ENCODE measurements at places on chromosomes 2 and 18.
A peak's percentile ranks its signal among the peaks of the same experiment; 100 is the strongest.

- H3K4me3 ChIP-seq, result peak overlapping the region; percentile 36
- H3K27ac ChIP-seq, result peak overlapping the region; percentile 96
- peaks cover 68% of the 10 kb centered on the region for H3K36me3 ChIP-seq
- no peaks in the 10 kb centered on the region for H3K27me3 ChIP-seq
Observed at GRCh38 chr2:196160101-196160500, 11.3 kb downstream of the STK17B start.

- peaks cover 28% of the 10 kb centered on the region for H3K4me1 ChIP-seq
- H3K27me3 ChIP-seq, result no peaks in the 10 kb centered on the region
- H3K36me3 ChIP-seq, result no peaks in the 10 kb centered on the region
- H3K27ac ChIP-seq, result no peak overlapping the region
- H3K4me3 ChIP-seq, result no peak overlapping the region
Observed at GRCh38 chr2:69674316-69674670, 30.8 kb upstream of the AAK1 start.

- no peak overlapping the region for H3K4me3 ChIP-seq
- H3K27me3 ChIP-seq, result peaks cover 5% of the 10 kb centered on the region
- H3K36me3 ChIP-seq, result no peaks in the 10 kb centered on the region
- peak; percentile 32 for DNase-seq
- peaks cover 3% of the 10 kb centered on the region for H3K4me1 ChIP-seq
Observed at GRCh38 chr18:50805732-50806131, 14.1 kb downstream of the MRO start.

DNA sequence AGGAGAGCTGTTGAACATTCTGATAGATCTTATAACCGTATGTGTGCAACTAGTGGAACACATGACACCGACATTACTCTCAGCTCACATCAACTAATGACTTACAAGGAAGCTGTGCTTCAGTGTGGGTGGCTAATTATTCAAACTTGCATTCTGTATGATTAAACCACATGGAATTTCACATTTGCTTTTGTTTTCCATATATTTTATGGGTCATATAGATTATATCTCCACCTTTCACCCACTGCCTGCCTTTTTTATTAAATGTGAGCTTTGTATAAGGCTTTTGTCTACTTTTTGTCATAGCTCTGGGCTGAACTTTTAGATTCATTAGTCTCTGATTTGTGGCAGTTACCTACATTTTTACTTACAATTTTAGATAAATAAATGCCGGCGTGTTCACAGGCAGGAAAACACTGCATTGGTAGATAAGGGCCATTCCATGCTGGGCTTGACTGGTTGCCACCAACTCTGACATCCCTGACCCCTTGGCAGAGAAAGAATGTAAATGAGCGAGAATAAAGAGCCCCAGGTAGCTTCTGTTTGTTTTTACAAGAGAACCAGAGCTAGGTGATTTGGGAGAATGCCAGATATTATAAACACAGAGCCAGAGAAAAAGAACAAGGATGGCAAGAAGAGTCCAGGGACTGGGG lies 35.7 kb downstream of the LYPD6 start:
- DNase-seq, result no peak
- H3K4me1 ChIP-seq, result no peaks in the 10 kb centered on the region
- no peak overlapping the region for H3K27ac ChIP-seq
- H3K36me3 ChIP-seq, result no peaks in the 10 kb centered on the region
- no peak overlapping the region for H3K4me3 ChIP-seq

DNA sequence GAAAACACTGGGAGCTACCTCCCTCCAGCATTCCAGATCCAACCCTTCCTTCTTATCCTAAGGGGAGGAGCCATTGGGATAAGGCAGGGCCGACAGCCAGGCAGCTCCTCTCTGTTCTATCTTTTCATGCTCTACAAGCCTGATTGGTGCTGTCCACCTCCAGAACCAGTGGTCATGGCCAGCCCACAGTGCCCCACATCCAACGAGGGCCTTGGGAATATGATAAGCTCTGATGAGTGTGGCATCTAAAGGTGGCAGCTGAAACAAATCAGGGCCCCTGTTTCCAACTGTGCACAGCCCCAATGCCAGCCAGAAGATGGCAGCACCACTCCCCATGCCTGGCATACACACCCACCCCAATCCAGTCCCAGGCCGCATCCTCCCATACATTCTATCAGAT lies 329.3 kb downstream of the C1D start:
- no peaks in the 10 kb centered on the region for H3K36me3 ChIP-seq
- H3K4me1 ChIP-seq, result no peaks in the 10 kb centered on the region
- H3K4me3 ChIP-seq, result no peak overlapping the region
- H3K27ac ChIP-seq, result no peak overlapping the region
- H3K27me3 ChIP-seq, result no peaks in the 10 kb centered on the region
- peak; percentile 16 for DNase-seq

- no peak overlapping the region for H3K4me3 ChIP-seq
- no peak for DNase-seq
- no peaks in the 10 kb centered on the region for H3K27me3 ChIP-seq
Observed at GRCh38 chr18:46683252-46683651, 26.2 kb upstream of the LOXHD1 start.

GRCh38 chr2:105600037-105600442 lies 144.7 kb upstream of the NCK2 start:
- H3K4me3 ChIP-seq, result no peak overlapping the region
- H3K36me3 ChIP-seq, result no peaks in the 10 kb centered on the region
- H3K27ac ChIP-seq, result no peak overlapping the region
- no peaks in the 10 kb centered on the region for H3K27me3 ChIP-seq

- DNase-seq, result no peak
- no peaks in the 10 kb centered on the region for H3K4me1 ChIP-seq
- no peaks in the 10 kb centered on the region for H3K36me3 ChIP-seq
- H3K27ac ChIP-seq, result no peak overlapping the region
- peaks cover 10% of the 10 kb centered on the region for H3K27me3 ChIP-seq
- H3K4me3 ChIP-seq, result no peak overlapping the region
Observed at GRCh38 chr2:239002591-239002953, 154.7 kb downstream of the TWIST2 start.

DNA sequence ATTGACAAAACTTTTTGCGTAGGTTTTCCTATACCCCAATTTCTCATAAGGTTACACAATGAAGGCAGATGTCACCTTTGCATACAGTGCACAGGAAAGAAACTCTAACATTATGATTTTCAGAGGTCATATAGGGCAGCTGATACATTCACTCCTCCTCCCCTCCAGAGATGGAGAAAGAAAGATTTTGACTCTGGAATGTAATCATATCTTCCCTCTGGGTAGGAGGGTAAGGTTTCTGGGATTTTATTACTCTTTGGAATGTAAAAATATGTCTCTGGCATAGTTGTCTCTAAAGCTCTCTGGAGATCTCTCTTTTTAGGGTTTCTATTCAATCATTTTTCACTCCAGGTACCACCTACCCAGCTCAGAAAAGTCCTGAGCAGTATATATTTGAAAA lies 398.3 kb downstream of the GPD2 start:
- H3K4me1 ChIP-seq, result no peaks in the 10 kb centered on the region
- H3K27ac ChIP-seq, result no peak overlapping the region
- H3K4me3 ChIP-seq, result no peak overlapping the region
- no peaks in the 10 kb centered on the region for H3K36me3 ChIP-seq
- no peak for DNase-seq

Data from activated naive CD4-positive, alpha-beta T cell treated with anti-CD3 and anti-CD28 coated beads for 36 hours (primary cell).